ENCODE measurements at places on chromosomes 7 and 10.

GRCh38 chr10:117373823-117374505, 1.3 kb downstream of the PDZD8 start:
- DNase-seq: no peak

DNA sequence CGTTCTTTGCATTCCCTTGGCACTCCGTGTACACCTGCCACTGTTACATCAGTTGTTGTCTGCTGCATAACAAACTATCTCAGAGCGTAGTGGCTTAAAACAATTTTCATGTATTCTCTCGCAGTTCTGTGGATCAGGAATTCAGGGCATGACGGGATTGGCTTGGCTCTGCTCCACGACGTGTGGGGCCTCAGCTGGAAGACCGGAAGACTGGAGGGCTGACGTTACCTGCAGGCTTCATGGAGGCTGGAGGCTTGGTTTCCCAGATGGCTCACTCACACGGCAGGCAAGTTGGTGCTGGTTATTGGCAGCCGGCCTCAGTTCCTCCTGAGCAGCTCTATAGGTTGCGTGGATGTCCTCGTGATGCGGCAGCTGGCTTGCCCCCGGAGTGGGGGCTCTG, 25.5 kb downstream of the NYAP1 start:
- DNase-seq: no peak

GRCh38 chr10:24307696-24308485, 99.0 kb downstream of the KIAA1217 start:
- no peak for DNase-seq

DNA sequence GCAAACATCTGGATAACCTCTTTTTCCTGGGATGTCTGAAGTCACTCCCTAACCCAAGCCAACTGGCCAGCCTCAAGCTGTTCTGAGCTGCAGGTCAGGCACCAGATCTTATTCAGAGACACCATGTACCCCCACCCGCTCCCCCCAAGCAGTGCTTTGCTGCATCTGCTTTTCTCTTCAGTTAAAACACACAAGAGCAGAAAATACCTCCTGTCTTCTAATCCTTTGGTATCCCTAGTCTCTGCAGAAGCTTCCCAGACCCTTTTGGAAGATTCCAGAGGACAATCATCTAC, 3.0 kb downstream of the ZNF488 start:
- no peak for DNase-seq

DNA sequence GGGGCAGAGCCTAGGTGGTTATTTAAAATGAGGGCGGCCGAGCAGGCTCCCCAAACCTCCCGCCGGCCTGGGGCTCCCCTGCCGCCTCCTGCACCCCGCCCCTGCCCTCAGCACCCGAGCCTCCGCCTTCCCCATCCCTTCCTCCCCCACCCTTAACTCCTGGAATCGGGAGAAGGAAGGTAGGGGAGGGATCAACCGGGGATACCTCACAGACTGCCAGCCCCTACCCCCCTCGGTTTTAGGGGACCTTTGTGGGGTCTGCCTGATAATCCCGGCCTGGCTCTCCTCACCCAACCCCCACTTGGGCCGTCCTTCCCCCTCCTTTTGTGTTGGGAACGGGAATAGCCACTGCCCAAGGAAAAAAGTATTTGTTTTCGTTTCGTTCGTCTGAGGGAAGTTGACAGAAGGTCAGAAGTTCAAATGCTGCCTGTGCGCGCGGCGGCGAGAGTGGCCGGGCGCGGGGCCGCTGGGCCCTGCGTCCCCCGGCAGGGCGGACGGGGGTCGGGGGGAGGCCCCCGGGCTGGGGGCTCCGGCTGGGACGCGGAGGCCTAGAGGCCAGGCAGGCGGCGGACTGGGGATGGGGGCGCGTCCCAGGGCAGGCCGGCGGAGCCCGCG, 2.8 kb downstream of the SHH start:
- no peak for DNase-seq

DNA sequence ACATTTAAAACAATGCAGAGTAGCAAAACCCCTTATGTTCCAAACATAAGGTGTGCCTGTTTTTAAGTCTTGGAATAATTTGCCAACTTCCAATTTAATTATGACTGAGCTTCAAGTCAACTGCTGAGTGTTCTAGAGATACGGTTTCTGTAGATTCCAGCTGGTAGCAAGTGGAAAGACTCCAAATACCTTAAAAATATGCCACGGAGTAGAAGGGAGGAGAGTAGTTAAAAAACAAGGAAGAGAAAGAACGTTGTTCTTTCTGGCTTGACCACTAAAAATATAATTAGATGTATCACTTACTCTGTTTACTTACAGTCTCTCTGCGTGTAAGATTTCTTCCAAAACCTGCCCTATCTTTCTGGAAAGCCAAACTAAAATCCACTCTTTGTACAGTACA, 24.5 kb upstream of the ABLIM1 start:
- no peak for DNase-seq

All from stimulated activated CD4-positive, alpha-beta T cell treated with anti-CD3 and anti-CD28 coated beads, Interleukin-1b, Interleukin-23, amount 100 ng/mL, for 4 hours (primary cell).